ENCODE measurements at places on chromosomes 3 and 15.
A peak's percentile ranks its signal among the peaks of the same experiment; 100 is the strongest.

GRCh38 chr15:74664028-74664616 is 31.7 kb downstream of the EDC3 start:
- DNase-seq = no peak

- no peak for DNase-seq
These were observed 119.4 kb downstream of the GADL1 start for GRCh38 chr3:30775040-30775439.

DNA sequence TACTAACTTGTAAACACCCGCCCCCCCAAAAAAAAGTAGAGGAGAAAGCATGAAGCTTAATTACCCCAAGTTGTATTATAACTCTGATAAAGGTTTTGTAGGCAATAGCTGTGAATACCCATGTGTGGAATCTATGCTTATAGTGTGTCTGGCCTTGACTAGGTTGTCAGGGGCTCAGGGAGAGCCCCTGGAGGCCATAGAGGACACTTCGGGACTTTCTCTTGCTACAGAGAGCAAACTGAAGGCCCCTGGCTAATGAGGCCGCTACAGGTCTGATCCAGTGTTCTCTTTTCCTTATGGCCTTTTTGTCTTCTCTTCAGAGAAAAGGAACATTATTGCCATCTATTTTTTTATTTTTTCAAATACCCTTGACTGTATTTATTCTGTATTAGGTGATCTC is 19.1 kb upstream of the SCAANT1 start:
- DNase-seq = no peak

GRCh38 chr3:29178809-29179793 is 101.8 kb upstream of the RBMS3 start:
- no peak for DNase-seq

- DNase-seq = no peak
These were observed 89.7 kb upstream of the XCR1 start for GRCh38 chr3:46116996-46117395.

- DNase-seq = no peak
These were observed 137.7 kb upstream of the RASGRP1 start for GRCh38 chr15:38702178-38702912.

GRCh38 chr15:92020804-92021203 is 167.3 kb downstream of the SLCO3A1 start:
- DNase-seq = no peak

- DNase-seq = peak; percentile 19
These were observed 518 bp downstream of the OXSR1 start for GRCh38 chr3:38165722-38166387.

DNA sequence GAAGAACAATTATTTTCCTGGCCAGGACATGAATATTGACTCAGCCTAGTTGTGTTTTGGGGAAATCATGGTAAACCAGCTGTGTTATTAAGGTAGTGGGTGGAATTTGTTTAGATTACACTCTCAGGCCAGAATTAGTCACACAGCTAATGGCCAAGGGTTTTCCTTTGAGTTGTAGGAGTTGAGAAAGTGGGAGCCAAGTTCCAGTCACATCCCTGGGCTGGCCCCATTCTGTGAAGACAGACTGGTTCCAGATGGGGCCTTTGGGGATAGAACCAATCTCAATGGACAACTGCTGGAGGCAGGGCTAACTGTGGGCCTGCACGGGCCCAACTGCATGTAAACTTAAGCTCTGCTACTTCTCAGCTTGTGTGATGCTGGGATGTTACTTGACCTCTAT is 1.4 kb upstream of the RASL12 start:
- no peak for DNase-seq

DNA sequence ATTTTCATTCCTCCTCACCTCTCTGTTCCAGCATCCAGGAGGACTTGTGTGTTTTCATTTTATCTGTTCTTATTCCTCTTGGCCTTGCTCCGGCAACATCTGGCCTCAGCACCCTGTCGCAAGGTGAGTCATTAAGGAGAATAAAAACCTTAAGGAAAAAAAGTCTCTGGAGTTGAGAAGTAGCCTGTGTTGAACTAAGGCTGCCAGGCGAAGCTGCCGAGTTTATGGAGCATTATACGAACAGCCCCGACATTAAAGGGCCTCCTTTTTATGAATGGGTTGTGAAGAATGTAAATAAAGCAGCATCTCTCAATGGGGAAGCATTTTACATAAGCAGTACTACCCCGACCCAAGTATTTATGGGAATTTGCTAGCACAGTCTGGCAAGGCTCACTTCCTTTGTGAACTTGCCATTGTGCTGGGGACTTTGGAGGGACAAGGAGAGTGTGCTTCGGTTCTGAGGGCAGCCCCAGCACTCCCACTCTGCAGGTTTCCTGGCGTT is 4.7 kb downstream of the BAHD1 start:
- DNase-seq = no peak

DNA sequence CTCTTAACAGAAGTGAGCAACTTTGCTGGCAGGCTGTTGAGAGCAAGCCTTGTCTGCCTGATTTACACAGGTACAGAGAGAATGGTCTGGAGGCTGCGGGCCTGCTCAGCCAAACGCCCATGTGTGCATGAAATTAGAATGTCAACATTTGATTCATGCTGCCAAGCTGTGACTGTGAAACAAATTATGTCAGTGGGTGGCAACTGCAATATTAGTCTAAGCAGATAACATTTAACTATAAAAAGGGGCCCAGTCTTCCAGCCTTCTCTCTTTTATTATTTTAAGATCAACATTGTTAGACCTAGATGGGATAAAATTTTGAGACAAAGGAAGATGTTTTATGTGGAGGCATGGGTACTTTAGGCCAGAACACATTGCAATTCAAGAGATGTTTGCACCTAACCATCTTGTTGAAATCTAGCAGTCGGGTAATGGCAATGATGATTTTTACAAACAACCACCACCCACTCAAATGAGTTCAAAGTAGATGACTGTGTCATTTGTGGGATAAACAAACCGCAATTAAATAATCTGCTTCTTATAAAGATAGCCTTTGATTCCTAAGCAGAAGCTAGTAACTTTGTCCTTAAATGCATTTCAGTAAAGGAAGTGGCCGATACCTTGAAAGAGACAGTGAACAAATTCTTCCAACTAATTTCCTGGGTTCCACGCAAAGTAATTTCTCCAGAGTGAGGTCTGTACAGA is 70.2 kb downstream of the FOXB1 start:
- DNase-seq = no peak

GRCh38 chr3:71977525-71977924 is 192.6 kb upstream of the PROK2 start:
- no peak for DNase-seq

GRCh38 chr15:74768771-74769342 is 13.0 kb upstream of the CSK start:
- DNase-seq = peak; percentile 53

DNA sequence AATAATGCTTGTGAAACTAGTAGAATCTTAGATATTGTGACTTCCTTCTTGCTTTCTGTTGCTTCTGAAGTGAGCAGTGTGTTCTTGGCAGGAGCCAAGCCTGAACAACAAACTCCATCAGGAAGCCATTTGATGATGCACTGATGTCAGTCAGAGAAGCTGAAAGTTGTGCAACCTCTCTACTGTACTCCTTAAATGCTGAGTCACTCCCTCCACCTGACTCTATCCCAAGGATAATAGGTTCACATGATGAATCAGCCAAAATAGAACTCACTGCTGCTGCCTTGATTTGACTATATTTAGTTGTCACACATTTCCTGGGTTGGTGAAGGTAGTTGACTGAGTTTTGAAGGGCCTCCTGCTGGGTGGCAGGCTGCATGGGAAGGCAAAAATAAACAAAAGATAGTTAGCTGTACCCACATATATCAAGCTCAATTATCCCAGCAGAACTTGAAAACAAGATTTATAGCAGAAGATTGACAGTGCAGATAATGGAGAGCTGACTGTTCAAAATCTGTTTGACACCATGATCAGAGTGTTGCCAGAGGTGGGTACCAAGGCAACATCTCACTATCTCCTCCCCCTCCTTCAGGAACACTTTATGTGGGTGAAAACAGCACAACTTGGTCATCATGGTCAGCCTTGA is 328.4 kb upstream of the DPH6 start:
- no peak for DNase-seq

GRCh38 chr3:27669591-27669990 is 52.5 kb downstream of the EOMES start:
- DNase-seq = no peak

GRCh38 chr3:70108072-70108471 is 108.5 kb downstream of the SAMMSON start:
- DNase-seq = no peak
